ENCODE measurements at places on chromosomes 3 and 15.
A peak's percentile ranks its signal among the peaks of the same experiment; 100 is the strongest.

DNA sequence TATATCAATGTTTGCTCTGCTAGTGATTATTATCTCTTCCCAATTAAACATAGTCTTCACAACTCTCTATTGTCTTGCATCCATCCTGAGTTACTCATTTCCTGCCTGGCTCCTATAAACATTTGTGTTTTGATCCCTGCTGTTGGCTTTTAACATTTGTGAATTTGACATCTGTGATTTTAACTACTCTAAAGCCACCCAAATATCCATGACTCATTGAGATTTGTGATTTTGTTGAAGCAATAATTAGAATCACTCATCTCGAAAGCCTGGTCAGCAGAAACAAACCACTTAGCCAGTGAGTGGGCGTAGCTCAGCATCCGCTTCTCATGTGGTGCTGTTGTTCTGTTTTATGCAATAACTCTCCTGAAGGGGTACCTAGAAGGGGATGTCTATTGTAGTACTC lies 174.3 kb upstream of the ZBTB20 start:
- DNase-seq, result no peak

DNA sequence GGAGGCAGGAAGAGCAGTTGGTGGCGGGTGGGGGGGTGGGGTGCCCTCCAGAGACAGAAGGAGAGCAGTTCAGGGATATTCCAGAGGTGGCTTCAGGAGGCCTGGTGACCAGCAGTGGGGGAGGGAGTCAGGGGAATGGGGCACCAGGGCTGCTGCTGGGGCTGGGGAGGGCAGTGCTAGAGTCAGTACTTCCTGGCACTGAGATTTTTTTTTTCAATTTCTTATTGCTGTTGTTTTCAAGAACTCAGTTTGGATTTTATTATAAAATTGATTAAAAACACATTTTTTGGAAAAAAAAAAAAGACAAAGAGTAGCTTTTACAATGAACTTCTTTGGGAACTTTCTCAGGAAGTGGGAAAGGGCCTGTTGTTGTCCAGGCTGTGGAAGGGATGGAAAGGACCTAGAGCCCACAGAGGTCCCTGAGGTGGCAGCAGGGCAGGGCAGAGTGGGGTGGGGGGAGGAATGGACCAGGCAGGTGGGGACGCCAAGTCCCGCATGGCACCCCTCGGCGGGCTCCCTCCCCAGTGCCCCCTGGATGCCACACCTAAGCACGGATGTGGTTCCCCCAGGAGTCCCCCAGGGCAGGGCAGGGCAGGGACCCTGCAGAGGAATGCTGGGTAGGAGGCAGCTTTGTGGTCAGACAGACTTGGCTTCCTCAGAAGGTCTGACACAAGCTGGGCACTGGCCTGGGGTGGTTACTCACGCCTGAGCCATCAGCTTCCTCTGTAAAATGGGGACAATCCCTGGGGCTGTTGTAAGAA lies 8.5 kb upstream of the ANPEP start:
- DNase-seq, result no peak

GRCh38 chr15:75059607-75060006 lies 36.2 kb downstream of the PPCDC start:
- DNase-seq, result no peak

DNA sequence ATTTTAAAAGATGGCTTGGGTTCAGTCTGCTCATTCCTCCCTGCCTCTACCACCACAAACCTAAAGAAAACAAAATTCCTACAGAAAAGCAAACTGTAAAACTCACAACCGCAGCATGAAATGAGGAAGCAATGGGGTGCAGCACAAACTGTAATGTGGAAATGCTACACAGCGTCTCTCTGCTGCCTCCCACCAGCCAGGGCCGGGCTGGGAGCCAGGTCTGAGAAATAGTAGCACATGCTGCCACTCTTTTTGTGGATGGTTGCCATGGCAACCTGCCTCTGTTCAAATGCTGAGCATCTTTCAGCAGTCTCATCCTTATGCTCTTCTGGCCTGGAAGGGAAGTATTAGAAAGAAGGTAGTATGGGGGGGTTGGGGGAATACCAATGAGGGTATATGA lies 55.4 kb downstream of the EOMES start:
- DNase-seq, result no peak

- no peak for DNase-seq
Measured at GRCh38 chr15:61172325-61172724, 56.8 kb downstream of the RORA start.

GRCh38 chr15:90142216-90143165 lies 40.2 kb upstream of the IDH2 start:
- DNase-seq, result peak; percentile 33

- DNase-seq, result no peak
Measured at GRCh38 chr3:143661677-143662076, 186.6 kb downstream of the SLC9A9 start.

DNA sequence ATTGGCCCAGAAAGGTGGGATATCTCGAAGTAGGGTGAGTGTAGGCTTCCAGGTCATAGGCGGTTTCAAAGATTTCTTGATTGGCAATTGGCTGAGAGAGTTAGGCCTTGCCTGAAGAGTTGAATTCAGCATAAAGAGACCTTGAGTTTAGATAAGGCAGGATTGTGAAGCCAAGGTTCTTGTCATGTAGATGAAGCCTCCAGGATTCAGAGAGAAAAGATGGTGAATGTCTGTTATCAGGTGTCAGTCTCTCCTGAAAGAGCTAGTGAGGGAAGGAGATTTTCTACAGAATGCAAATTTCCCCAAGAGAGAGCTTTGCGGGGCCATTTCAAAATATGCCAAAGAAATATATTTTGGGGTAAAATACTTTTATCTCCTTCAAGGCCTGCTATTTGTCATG lies 217.0 kb upstream of the TLE3 start:
- no peak for DNase-seq

GRCh38 chr3:114093596-114093995 lies 37.1 kb downstream of the QTRT2 start:
- DNase-seq, result no peak

- DNase-seq, result no peak
Measured at GRCh38 chr3:45670991-45671390, 18.2 kb upstream of the SACM1L start.

DNA sequence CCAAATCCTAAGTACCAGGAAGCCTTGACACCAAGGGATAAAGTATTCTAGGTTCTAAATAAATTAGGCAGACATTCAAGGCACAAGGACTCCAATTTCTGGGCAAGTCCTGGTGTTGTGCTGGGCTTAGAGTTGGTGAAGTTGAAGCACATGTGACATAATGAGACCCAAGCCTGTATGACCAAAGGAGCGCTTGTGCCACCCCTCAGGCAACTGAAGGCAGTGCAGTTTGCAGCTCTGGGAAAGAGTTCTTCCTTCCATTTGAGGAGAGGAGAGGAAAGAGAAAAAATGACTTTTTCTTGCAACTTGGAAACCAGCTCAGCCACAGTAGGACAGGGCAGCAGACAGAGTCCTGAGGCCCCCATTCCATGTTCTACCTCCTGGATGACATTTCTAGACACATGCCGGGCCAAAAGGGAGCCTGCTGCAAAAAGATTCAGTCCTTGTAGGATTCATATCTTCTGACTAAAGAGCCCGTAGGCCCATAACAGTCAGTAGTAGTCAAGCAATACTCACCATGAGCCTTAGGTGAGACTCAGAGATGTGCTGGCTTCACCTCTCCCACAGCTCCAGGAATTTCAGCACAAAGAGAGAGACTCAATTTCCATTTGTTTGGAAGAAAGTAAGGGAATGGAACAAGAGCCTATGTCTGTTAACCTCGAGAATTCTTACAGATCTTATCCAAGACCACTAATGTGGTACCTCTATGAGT lies 588.8 kb upstream of the BCHE start:
- no peak for DNase-seq

DNA sequence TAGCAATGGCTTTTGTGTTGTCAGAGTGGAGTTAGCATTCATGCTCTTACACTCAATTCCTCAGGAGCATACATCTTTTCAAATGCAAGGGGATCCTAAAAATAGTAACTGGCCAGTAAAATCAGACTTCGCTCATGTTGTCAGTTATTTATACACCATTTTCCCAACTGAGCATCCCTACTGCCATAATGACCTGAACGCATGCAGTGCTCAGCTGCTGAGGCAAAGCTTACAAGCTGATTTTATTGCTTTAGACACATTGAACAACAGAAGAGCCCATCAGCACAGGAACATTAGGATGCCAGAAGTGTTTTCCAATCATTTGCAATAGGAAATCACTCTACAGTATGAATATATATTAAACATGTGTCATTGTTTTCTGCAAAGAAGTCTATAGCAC lies 689.7 kb upstream of the BCHE start:
- DNase-seq, result no peak

GRCh38 chr3:102571006-102571405 lies 136.2 kb downstream of the ZPLD1 start:
- DNase-seq, result no peak

- DNase-seq, result no peak
Measured at GRCh38 chr3:36906504-36907149, 38.2 kb downstream of the TRANK1 start.

- DNase-seq, result no peak
Measured at GRCh38 chr3:65963787-65964677, 74.7 kb downstream of the MAGI1 start.

DNA sequence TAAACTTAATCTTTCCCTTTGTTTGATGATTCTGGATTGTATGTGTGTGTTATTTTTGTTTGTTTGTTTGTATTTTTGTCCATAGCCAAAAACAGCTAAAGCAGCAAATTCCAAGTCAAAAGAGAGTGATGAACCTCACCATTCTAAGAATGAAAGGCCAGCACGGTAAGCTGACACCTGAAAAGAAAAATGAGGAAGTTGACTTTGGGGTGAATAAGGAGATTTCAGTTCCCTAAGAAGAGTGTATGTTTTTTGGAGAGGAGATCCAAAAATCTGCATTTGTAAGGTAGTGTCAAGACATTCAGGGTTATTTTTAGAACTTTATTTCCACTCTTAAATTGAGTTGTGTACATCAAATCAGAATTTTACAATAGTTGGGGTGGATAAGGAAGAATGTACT lies 52.3 kb upstream of the UTS2B start:
- DNase-seq, result no peak

DNA sequence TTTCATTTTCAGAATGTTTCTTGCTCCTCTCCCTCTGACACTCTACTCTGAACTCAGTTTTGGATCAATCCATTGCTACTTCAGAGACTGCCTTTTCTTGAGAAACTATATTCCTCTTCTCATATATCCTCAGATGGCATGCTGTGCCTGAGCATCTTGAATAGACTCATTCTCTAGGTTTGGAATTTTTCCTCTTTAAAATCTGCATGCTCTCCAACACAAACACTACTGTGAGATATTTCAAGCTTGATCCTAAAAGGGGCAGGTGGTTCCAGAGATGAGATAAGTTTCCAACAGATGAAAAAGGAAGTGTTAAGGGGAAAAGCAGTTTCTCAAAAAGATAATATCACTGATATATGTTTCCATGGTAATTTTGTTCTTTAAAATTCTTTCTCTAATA lies 742.2 kb upstream of the EPHA6 start:
- no peak for DNase-seq

GRCh38 chr3:36784138-36784635 lies 19.8 kb upstream of the DCLK3 start:
- DNase-seq, result no peak

GRCh38 chr3:30775040-30775439 lies 119.4 kb downstream of the GADL1 start:
- DNase-seq, result no peak

GRCh38 chr3:180749796-180750195 lies 70.5 kb upstream of the CCDC39 start:
- DNase-seq, result no peak

- DNase-seq, result no peak
Measured at GRCh38 chr3:193842029-193842798, 249.2 kb downstream of the OPA1 start.

- no peak for DNase-seq
Measured at GRCh38 chr15:58748040-58748851, 1.3 kb downstream of the ADAM10 start.

- no peak for DNase-seq
Measured at GRCh38 chr3:151269631-151270030, 8.7 kb downstream of the P2RY14 start.

DNA sequence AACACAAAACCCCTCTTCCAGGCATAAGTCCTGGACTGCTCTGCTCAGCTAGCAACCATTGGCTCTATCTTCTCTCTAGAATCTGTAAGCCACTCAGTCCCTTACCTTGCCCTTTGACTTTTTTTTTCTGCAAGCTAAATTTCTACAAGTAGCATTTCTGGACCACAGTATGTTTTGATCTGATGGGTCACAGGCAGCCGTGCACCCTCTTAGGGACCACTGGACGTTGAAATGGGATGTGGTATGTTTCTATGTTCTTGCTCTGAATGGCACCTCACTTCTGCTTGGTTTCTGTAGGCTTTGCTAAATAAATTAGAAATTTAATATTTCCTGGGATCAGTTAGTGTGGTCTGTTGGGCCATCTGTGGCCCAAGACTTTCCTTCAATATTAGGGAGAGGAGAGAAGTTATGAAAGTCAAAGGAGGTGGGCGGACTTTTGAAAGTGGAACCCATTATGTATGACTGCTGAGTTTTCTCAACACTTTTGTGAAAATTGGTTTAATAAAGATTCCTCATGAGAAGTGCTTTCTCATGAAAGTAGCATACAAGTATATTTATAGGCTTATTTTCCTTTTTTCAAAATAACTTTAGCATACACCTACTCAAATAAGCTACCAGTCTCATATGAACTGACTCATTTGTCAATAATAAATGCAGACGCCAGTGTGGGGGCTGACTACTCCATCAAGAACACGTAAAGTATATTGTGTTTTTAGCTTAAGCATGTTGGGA lies 18.4 kb upstream of the TIPARP start:
- DNase-seq, result no peak

- DNase-seq, result no peak
Measured at GRCh38 chr15:33654860-33655259, 313.4 kb upstream of the CHRM5 start.

- DNase-seq, result no peak
Measured at GRCh38 chr3:175381685-175382084, 522.6 kb downstream of the NAALADL2 start.

DNA sequence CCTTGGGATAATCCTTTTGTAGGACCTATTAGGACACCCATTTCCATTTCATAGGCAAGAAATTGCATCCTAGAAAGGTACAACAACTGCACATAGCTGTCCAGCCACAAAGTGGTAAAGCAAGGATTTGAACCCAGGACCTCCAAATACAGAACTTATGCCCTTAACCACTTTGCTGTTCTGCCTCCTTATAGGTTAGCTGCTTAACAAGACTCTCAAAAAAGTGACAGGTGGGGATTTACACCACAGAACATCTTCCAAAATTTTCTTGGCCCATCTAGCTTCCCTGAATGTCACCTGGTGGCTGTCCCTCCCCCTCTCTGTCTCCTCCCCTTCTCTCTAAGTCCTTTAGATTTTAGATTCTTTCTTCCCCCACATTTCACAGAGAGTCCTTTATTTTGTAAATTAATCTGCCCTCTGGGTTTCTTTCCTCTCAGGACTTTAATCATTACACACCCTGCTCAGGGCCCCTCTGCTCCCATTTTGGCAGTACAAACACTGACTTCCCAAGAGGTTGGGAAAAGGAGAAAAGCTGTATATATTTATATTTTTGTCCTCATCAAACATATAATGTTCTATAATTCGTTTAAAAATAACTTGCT lies 120.6 kb downstream of the CPNE4 start:
- DNase-seq, result no peak

DNA sequence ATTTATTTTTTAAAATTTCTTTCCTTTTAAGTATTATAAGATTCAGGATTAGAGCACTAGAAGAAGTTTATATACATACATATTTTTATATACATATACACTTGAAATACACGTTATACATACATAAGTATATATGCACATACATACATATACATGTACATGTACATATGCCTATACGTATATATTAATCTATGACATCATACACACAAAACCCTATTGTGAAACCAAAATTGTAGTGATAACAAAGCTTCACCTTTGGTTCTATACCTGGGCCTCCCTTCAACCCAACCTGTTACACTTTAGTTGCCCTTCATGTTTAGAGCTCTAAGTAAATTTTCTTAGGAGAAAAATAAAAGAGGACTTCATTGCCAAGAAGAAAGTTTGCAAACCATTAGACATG lies 17.0 kb downstream of the AADACL2 start:
- no peak for DNase-seq

Data from stimulated activated CD4-positive, alpha-beta T cell treated with anti-CD3 and anti-CD28 coated beads, Interleukin-12 subunit alpha, Interleukin-12 subunit beta, amount 100 ng/mL, for 24 hours (primary cell).